ENCODE measurements at places on chromosomes 4 and X.

- DNase-seq = no peak
Observed at GRCh38 chr4:168844353-168845049, 165.6 kb downstream of the CBR4 start.

GRCh38 chr4:78152795-78153194 lies 95.7 kb downstream of the FRAS1 start:
- no peak for DNase-seq

DNA sequence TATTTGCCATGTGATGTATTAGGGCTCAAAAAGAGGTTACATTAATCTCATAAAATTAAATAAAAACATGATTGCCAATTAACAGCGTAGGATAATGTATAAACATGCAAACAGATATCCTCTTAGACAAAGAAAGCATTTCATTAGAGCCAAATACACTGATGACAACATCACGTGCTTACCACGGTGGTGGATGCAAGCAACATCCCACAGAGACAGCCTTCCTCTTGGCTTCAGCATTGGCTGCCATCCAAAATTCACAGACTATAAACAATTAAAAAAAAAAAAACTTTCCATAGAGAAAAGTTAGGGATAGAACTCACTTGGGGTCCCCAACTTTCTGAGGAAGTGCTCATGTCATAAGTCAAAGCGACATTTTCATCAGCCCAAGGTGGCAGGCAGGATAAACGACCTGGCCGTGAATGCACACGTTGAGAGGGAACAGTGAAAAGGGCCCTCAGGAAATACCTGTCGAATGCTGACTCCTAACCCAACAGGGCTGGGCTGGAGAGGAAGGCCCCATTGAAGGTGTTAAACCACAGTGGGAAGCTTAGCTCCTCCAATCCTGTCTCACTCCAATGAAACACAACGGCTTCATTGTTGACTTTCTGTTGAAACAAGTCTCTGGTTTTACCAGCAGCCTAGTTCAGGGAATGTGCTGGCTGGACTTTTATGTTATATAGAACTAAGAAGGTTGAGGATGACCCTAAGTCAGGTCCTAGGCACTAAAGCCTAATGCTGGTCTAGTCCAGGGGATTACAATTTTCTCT lies 48.4 kb downstream of the IDS start:
- DNase-seq = no peak

GRCh38 chr4:17155486-17155885 lies 257.0 kb upstream of the LDB2 start:
- no peak for DNase-seq

- no peak for DNase-seq
Observed at GRCh38 chr4:137700751-137701150, 168.5 kb upstream of the PCDH18 start.

DNA sequence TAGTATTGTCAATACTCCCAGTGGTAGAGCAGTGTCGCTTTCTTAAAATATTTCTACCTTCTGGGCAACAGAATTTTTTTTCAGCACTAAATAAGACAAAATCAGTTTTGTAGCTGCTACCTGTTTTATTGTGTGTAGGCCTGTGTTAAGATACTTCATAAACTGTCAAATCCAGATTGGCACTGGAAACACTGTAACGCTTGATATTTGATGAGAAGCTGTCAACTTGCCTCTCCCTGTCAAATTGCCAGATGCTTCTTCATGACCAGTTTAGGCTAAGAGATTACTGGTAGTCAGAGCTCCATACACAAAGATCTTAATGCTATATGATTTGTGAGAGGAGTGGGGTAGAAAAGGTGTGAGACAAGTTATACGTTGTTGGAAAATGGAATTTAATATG lies 17.3 kb downstream of the TRAM1L1 start:
- no peak for DNase-seq

Data from GM13977 (cell line).